ENCODE measurements at places on chromosomes 7 and 10. TPM values are rescaled to one million over a fixed set of nuclear protein-coding genes. Genes with fewer than 3 reads are reported as not detected.

DNA sequence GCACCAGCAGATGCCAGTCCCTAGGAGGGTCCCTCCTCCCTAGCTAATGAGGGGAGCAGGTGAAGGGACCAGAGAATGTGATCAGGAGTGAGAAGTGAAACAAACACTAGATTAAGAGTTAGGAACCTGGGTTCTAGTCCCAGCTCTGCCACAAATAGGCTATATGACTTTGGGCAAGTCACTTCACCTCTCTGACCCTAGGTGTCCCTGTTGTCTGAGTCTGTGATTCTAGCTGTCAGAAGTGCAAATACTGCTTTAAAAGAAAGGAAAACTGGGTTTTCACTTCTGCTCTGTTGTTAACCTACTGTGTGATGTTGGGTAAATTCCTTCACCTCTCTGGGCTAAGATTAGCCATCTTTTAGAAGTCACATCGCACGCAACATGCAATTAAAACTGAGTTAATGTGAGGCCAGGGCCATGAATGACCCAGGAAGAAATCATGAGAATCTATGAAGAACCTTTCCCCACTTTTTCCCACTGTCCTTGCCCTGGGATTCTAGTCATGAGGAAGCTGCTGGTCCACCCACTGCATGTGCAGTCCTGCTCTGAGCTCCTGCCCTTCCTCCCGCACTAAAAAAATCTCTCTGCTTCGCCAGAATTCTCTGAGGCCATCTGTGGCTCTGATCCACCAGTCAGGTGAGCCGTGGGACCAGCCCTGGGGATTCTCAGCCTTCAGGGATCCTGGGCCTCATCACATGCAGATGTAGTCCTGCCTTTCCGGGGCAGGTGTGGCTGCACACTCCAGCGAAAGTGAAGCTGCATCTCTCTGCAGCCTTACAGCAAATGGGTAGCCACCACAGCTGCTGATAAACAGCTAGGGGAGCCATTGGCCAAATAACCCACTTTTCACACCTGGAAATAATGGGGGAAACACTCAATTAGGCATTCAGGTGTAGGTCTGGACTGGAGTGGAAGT, 181.7 kb downstream of the PLXNA4 start:
- no peak for DNase-seq

Gene FXYD4
- total RNA-seq, result not detected

Gene TACR2
- total RNA-seq, result not detected

Gene CPN1
- total RNA-seq, result not detected

- DNase-seq, result no peak
Measured at GRCh38 chr10:86945361-86946212, 11.8 kb downstream of the MMRN2 start.

DNA sequence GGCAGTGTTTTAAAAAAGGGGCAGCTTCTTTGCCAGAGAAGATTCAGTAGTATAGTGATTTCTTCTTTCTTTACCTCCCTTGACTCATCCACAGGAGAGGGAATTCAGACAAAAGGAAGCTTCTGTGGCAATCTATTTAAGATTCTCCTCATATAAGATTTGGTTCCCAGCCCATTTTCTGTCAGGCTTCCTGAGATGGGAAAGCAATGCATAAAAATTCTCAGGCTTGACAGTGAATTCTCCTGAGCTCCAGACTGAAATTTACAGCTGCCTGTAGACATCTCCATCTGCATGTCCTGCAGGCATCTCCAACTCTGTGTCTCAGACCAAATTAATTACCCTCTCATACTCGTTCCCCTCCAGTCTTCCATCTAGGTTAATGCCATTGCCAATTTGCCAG, 72.8 kb downstream of the TSPAN12 start:
- DNase-seq, result no peak

DNA sequence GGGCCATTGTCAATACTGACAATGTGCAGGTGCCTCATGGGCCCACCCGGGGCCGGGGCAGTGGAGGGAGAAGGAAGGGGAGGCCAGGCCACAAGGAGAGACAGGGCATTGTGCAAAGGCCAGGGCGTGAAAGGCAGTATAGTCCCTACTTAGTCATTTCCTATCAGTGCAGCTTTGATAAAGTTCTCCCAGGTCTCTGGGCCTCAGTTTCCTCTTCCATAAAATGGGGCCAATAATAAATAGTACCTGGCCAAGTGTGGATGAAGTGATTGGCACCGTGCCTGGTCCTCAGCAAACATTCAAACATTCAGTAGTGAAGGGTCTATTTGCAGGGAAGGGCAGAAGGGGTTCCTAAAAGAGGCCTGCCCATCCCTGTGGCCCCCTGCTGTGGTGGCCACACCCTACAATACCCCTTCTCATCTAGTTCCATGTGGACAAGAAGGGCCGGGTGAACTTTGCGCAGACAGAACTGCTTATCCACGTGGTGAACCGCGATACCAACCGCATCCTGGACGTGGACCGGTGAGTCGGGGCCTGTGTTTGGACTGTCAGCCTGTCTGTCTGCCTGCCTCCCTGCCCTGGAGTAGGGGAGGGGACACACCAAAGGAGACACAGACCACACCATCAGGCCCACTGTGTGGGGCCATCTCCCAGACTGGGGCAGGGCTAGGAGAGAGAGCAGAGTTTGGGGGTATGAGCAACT, 36.9 kb upstream of the VSIR start:
- no peak for DNase-seq

GRCh38 chr7:43470110-43470509, 112.8 kb upstream of the STK17A start:
- DNase-seq, result no peak

DNA sequence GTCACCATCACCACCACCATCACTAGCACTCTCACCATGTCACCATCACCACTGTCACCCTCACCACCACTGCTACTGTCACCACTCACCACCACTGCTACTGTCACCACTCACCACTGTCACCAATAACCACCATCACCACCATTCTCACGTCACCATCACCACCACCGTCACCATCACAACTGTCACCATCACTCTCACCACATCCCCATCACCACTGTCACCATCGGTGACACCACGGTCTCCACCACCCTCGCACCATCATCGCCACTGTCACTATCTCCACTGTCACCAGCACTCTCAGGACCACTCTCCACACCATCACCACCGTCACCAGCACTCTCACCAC, 130.4 kb downstream of the MAD1L1 start:
- no peak for DNase-seq

Gene PRKAR2B
- total RNA-seq, result 4.8 TPM

GRCh38 chr7:90857603-90858002, 261.5 kb downstream of the CDK14 start:
- no peak for DNase-seq

DNA sequence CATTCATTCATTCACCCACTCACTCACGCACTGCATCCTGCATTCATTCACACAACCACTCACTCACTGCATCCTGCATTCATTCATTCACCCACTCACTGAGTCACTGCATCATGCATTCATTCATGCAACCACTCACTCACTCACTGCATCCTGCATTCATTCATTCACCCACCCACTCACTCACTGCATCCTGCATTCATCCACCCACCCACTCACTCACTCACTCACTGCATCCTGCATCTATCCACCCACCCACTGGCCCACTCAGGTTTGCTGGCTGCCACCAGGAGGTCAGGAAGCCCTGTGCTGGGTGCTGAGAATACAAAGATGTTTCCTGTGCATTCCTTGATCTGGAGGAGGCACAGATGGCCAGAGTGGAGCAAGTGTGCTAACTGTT, 2.3 kb upstream of the SNX8 start:
- no peak for DNase-seq

DNA sequence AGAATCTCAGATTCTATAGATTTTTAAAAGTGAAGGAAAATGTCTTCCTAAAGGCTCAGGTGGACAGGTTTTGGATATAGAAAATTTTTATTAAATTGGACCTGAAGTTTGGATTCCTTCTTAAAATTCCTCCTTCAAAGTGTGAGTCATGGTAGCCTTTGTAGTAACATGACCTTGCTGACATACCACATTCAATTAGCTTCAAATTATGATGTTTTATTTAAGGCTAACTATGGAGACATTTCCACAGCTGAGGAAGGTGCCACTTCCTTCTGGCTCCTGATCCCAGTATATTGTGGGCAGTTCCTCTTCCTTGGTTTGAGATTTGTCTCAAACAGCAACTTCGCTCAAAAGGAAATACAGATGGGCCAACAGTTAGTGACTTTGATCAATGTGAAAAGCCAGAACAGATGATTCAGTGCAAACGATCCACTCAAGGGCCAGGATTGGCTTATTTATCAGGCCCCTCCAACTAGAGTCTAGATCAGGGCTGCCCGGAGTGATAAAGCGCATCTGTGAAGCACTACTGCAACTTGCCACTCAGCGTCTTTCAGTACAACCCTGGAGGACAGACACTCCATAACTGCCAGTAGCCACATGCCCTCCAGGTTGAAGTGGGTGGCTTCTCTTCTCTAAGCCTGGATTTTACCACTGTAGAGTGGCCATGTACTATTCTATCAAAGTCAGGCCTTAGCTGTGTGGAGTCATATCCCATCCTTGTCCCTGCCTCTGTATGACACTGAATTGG, 573.5 kb downstream of the KIF20B start:
- no peak for DNase-seq

DNA sequence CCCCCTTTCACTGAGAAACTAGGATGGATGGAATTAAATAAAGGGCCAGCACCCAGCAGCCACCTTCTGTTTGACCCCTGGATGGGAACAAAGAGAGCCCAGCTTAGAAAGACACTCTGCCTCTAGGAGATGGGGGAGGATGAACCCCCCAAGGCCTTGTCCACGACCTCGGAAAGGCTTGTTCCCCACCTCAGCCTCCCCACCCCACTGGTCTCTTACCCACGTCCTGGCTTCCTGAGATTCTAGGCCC, 9.7 kb downstream of the ITPRIP start:
- no peak for DNase-seq

Gene ACTR3C
- 5.2 TPM for total RNA-seq
